ENCODE measurements at places on chromosomes 4 and X.

DNA sequence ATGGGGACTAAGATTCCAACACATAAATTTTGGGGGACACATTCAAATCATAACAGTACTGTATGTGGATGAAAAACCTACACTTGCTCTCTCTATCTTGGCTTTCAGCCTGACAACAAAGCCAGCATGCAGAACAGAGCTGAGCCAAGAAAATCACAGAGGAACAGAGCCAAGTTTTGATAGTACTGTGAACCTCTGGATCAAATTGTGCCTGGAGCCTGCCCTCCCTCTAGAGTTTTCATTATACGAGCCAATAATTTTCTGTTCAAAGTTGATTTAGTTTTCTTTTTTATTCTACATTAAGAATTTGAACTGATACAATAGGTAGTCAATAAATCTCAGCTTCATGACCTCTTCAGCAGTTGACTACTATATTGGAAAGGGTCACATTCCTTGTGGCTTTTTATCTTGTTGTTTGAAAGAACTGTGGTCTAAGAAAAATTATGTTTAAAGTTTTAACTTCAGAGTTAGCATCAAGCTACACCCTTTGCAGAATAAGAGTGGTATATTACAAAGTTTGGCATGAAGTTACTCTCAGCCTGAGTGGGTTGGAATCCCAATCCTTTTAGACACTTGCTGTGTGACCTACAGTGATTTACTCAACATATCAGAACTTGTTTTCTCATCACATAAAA lies 31.1 kb downstream of the GRID2 start:
- H3K27me3 ChIP-seq = no peaks in the 10 kb centered on the region
- no peaks in the 10 kb centered on the region for H3K4me1 ChIP-seq
- H3K36me3 ChIP-seq = no peaks in the 10 kb centered on the region
- H3K27ac ChIP-seq = no peak overlapping the region
- no peak overlapping the region for H3K4me3 ChIP-seq

DNA sequence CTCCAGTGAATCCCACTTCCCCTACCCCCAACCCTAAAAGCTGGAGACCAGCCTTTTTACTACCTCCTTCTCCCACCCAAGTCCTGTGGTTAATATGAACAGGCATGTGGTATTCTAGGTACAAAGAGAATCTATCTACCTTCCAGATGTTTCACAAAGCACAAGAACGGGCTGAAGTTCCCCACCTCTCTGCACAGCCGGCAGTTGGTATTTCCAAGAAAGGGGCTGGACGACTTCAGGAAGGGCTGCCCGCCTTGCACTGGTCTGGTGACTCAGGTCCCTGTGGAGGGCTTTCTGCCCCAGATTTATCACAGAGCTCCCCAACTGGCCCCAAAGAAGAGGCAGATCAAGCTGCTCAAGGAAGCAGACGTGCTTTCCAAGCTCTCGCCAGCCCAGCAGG lies 4.5 kb downstream of the FAM47E start:
- peaks cover 14% of the 10 kb centered on the region for H3K27me3 ChIP-seq
- no peaks in the 10 kb centered on the region for H3K36me3 ChIP-seq
- H3K4me3 ChIP-seq = no peak overlapping the region
- H3K4me1 ChIP-seq = no peaks in the 10 kb centered on the region
- DNase-seq = no peak
- no peak overlapping the region for H3K27ac ChIP-seq

- no peaks in the 10 kb centered on the region for H3K36me3 ChIP-seq
- peaks cover 4% of the 10 kb centered on the region for H3K27me3 ChIP-seq
- DNase-seq = no peak
- H3K4me1 ChIP-seq = no peaks in the 10 kb centered on the region
Measured at GRCh38 chr4:16029262-16029661, 54.6 kb downstream of the PROM1 start.

- H3K4me3 ChIP-seq = no peak overlapping the region
- H3K4me1 ChIP-seq = no peaks in the 10 kb centered on the region
Measured at GRCh38 chr4:133186210-133186609, 37.1 kb downstream of the PCDH10 start.

GRCh38 chr4:76687746-76688448 lies 210.0 kb downstream of the SOWAHB start:
- no peak overlapping the region for H3K4me3 ChIP-seq
- H3K4me1 ChIP-seq = peaks cover 8% of the 10 kb centered on the region
- no peaks in the 10 kb centered on the region for H3K36me3 ChIP-seq
- H3K27me3 ChIP-seq = peaks cover 16% of the 10 kb centered on the region
- H3K27ac ChIP-seq = no peak overlapping the region

GRCh38 chrX:48834383-48834709 lies 1.1 kb downstream of the PCSK1N start:
- no peaks in the 10 kb centered on the region for H3K27me3 ChIP-seq
- H3K36me3 ChIP-seq = no peaks in the 10 kb centered on the region
- no peak overlapping the region for H3K27ac ChIP-seq
- no peak for DNase-seq
- peaks cover 8% of the 10 kb centered on the region for H3K4me1 ChIP-seq

DNA sequence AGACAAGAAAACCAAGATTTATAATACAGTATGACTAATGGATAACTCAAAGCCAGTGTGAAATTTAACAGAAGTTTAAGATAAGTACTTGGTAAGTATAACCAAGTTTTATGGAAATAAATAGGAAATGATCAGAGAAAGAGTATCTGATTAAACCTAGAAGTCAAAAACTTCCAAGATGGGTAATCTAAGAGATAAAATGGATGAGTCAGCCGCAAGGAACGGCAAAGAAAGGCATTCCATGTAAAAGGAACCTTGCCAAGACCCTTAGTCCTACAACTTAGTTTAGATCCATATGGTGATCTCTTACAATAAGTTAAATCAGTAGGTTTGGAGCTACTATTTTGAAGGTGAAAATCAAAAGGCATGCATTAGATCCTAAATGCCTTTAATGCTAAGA lies 34.8 kb downstream of the LIN54 start:
- no peak overlapping the region for H3K4me3 ChIP-seq
- peaks cover 3% of the 10 kb centered on the region for H3K36me3 ChIP-seq
- H3K27ac ChIP-seq = no peak overlapping the region
- H3K4me1 ChIP-seq = no peaks in the 10 kb centered on the region
- no peak for DNase-seq
- H3K27me3 ChIP-seq = no peaks in the 10 kb centered on the region

DNA sequence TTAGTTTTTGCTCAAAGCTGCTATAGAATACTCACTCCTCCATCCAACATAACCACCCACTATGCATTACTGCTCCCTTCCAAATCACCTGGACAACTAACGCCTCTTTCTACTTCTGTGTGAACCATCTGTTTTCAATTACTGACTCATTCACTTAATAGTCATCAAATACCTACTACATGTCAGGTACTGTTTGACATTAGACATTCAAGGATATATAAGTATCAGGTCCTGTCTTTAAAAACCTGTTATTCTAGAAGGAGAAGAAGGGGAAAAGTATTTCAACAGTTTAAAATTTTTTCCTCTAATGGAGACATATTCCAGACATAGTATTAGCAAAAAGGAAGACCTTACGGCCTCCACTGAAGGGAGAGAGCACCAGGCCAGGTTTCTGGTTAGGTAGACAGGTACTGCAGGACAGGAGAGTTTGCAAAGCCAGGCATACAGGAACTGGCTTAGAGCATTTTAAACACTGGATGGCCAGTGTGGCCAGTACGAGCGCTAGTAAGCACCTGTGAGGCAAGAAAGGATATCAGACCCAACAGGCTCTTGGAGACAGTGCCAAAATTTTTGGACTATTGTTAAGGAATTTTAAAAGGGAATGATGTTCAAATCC lies 39.0 kb downstream of the SH3RF1 start:
- no peaks in the 10 kb centered on the region for H3K4me1 ChIP-seq
- H3K27me3 ChIP-seq = no peaks in the 10 kb centered on the region
- no peak for DNase-seq
- no peak overlapping the region for H3K27ac ChIP-seq
- no peak overlapping the region for H3K4me3 ChIP-seq

DNA sequence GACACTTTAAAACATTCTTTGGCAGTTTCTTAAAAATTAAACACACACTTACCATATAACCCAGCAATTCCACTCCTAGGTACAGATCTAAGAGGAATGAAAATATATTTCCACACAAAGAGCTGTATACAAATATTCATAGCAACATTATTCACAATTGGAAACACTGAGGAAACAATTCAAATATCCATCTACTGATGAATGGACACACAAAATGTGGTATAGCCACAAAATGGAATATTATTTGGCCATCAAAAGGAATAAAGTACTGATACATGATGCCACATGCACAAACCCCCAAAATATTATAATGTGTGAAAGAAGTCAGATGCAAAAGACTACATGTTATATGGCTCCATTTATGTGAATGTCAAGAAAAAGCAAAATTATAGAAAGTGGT lies 70.9 kb downstream of the HS6ST2 start:
- DNase-seq = no peak
- no peaks in the 10 kb centered on the region for H3K4me1 ChIP-seq

- H3K27ac ChIP-seq = no peak overlapping the region
- no peaks in the 10 kb centered on the region for H3K4me1 ChIP-seq
- no peaks in the 10 kb centered on the region for H3K27me3 ChIP-seq
- H3K4me3 ChIP-seq = no peak overlapping the region
- no peaks in the 10 kb centered on the region for H3K36me3 ChIP-seq
Measured at GRCh38 chr4:144583658-144584057, 62.3 kb upstream of the HHIP start.

GRCh38 chrX:154785716-154786115 lies 19.6 kb downstream of the MPP1 start:
- DNase-seq = no peak
- H3K27me3 ChIP-seq = no peaks in the 10 kb centered on the region
- H3K4me1 ChIP-seq = no peaks in the 10 kb centered on the region
- no peak overlapping the region for H3K4me3 ChIP-seq
- no peaks in the 10 kb centered on the region for H3K36me3 ChIP-seq
- no peak overlapping the region for H3K27ac ChIP-seq

DNA sequence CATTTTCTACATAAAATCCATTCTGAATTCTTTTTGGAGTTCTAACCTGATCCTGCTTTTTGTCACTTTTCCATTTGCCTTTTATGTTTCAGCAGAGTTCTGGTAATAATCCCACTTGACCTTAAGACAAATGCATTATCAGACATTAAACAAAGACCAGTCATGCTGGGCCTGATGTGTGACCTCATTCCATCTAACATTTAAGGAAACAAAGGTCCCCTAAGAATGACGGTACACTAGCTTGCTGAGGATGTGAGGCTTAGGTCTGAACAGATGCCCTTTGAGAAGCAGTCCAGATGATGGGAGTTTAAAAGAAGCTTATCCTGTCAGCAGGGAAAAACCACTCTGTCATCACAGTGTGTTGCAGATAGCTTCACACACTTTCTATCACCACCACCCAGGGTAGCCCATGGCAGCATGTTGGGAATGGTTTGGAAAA lies 38.1 kb upstream of the PDE5A start:
- H3K4me3 ChIP-seq = no peak overlapping the region
- H3K27ac ChIP-seq = no peak overlapping the region
- no peaks in the 10 kb centered on the region for H3K36me3 ChIP-seq
- DNase-seq = no peak

DNA sequence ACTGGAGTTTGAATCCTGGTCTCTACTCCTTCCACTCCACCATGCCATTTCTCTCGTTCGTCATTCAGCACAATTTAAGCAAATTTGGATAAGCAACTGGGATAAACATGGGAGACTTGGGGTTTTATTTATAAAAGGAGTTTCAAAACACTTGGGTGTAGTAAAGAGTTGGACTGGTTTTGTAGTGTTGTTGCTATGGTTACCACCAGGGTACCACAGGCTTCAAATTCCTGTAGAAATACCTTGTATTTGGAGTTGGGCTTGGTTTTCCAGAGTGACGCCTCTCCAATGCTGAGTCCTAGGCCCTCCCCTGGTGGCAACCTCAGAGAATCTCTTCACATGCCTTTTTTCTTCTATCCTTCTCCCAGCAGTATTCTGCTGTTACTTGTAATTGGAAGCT lies 27.9 kb upstream of the PHOX2B start:
- H3K4me3 ChIP-seq = no peak overlapping the region
- DNase-seq = no peak
- H3K4me1 ChIP-seq = no peaks in the 10 kb centered on the region
- no peak overlapping the region for H3K27ac ChIP-seq
- H3K27me3 ChIP-seq = no peaks in the 10 kb centered on the region
- no peaks in the 10 kb centered on the region for H3K36me3 ChIP-seq

All from effector memory CD4-positive, alpha-beta T cell (primary cell).